ENCODE measurements at places on chromosomes 3 and 15.

GRCh38 chr15:85804481-85805170 is 9.9 kb upstream of the KLHL25 start:
- no peak for DNase-seq

DNA sequence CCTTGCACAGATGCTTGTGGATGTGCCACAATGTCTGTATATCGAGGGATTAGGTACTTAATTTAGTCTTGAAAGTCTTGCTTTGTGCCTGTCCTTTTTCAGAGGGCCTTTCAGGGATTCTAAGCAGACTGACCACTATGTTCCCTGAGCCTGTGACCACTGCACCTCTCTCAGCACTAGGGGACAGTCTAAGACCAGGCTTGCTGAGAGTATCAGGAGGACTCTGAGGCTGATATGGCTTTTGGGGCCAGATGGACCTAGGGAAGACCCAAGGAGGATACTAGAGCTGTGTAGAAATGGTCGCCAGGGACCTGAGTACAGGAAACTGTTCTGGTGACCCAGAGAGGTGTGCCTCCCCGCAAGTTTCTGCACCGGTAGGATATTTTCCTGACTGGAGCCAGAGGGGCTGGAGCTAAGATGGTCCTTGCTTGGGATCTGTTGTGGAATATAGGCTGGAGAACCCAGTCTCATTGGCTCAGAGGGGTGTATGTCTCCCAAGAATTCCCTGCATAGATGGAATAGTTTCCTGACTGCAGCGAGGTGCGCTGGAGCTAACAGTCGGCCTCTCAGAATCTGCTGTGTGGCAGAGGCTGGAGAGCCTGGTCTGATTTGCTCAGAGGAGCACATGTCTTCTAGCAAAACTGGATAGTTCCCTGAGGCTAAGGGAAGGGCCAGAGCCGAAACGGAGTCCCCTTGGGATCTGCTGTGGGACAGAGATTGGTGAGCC is 213.2 kb upstream of the DCBLD2 start:
- DNase-seq: no peak

- no peak for DNase-seq
Measured at GRCh38 chr3:76131396-76132153, 346.2 kb upstream of the ZNF717 start.

DNA sequence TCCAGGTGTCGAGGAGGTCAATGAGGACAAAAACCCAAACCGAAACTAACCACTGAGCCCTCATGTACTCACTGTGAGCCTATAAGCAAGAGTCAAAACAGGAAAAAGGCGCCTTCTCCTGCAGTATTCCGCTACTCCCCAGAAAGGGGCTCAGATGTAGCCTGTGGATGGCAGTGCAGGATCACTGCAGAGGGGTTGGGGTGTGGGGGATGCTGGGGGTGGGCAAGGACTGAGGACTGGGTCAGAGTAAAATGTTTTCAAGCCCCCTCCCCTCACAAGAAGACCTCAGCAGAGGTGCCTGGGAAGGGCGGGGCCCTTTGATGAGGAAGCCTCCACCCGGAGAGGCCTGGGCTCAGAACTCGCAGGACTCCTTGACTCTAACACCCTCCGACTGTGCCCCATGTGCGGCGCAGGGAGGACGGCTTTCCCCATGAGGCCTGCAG is 170.1 kb downstream of the OSBPL10 start:
- no peak for DNase-seq

DNA sequence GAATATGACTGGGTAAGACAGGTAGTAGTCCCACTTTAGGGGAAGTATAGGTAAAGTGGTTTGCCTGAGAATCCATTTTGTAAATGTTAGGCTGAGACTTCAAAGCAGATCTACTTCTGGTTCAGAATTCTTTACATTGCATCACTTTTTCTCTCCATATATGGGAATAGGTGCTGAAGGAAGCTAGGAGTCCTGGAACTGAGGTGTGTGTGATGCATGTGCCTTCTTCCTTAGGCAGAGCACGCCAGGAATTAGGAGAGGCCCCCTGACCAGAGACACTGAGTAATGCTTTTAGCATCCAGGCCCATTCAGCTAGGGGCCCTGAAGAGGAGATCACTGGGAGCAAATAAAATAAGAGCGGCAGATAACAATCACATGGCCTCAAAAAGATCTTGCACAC is 69.2 kb upstream of the DCP1A start:
- DNase-seq: no peak
